ENCODE measurements at places on chromosomes 3 and 15. TPM values are rescaled to one million over a fixed set of nuclear protein-coding genes. Genes with fewer than 3 reads are reported as not detected.

The CHAC1 gene
- total RNA-seq, result 36.1 TPM

DNA sequence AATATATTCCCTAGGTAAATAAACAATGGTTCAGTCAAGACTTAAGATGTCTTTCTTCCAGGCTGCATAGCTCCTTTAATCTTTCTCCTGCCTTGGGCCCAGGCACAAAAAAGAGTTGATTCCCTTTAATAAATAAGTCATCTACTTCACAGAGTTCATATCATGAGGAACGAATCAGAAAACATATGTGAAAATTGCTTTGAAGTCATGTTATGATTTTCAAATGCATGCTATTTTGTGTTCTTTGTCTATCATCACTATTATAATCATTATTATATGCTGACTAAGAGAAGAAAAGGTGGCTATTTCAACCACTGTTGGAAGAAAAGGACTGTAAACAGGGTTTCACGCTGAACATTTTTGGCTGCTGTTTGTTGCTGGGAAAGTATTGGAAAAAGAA, 70.4 kb downstream of the LSAMP start:
- no peak for DNase-seq

- no peak for DNase-seq
Observed at GRCh38 chr3:40623567-40623966, 98.8 kb downstream of the ZNF621 start.

- no peak for DNase-seq
Observed at GRCh38 chr15:75696854-75697259, 15.8 kb downstream of the CSPG4 start.

The TTC23 gene
- total RNA-seq, result 14.6 TPM

DNA sequence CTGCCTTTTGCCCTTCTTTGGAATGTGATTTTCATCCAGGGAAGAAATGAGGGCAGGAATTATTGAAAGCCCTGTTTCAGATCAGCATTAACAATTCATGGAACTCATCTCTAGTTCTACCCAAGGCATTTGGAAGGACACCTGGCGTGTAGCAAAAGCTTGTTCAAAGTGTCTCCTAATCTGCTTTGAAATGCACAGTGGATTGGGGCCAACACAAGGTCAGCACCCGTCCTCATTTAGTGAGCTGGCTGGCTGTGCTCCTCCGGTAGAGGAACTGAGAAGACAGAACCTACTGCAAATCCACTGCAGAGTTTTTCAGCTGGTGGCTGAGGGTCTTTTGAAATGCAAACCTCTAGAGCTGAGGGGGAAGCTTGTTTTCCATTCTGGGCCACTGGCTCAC, 141.6 kb upstream of the STT3B start:
- DNase-seq, result no peak

DNA sequence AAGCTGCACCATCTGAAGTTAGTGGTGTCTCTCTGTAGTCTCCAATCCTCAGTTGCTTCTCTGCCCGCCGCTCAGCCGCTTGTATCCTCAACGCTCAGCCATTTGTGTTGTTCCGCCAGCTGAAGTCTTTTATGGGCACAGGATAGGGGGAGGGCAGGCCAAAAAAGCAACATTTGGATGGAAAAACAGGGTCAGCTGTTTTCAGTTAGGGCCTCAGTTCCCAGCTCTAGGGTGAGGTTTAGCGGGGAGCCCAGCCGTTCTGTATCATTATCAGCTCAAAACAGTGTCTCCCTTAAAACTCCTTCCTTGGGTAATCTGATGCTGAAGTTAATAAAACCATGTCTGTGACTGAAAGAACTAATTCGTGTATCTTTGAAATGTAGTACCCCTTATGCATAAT, 329.5 kb upstream of the AZI2 start:
- DNase-seq, result no peak

- no peak for DNase-seq
Observed at GRCh38 chr15:33107950-33108349, 86.6 kb downstream of the FMN1 start.

- DNase-seq, result peak; percentile 67
Observed at GRCh38 chr3:52056521-52056967, at the start of gene DUSP7. Gene DUSP7 (minus strand): TSS chr3:52056571. CDS start chr3:52056366, 205 bp downstream.

DNA sequence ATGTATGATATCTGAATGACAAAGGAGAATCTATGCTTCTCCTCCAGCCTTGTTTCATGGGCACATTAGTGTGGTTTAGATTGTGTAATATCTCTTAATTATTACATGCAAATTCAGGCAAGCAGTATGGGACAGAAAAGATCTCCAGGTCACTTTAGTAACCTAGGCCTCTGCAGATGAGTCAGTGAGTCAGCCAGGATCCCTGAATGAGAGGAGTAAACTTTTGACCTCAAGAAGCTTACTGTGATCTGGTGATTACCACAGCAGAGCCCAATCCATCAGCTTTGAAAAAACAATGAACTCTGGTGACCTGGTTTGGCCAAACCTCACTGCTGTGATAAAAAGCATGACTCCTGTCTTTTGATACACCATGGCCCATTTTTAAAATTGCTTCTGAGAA, 107.8 kb downstream of the LRRN1 start:
- no peak for DNase-seq

The SERPINI1 gene
- 3.8 TPM for total RNA-seq

The SSUH2 gene
- 0.59 TPM for total RNA-seq

The CADPS gene
- total RNA-seq, result 48.2 TPM

- DNase-seq, result no peak
Observed at GRCh38 chr15:39774688-39775267, 7.9 kb downstream of the FSIP1 start.

The P3H2 gene
- total RNA-seq, result 5.1 TPM

The MYH15 gene
- 0.08 TPM for total RNA-seq

- DNase-seq, result no peak
Observed at GRCh38 chr3:183540501-183541234, 14.8 kb downstream of the KLHL6 start.

The ATP6V1A gene
- total RNA-seq, result 19.1 TPM

- DNase-seq, result no peak
Observed at GRCh38 chr3:166554023-166554422, 716.8 kb upstream of the BCHE start.

Measured in right atrium auricular region (tissue), 2 donors.